ENCODE measurements at places on chromosomes 12 and 14. TPM values are rescaled to one million over a fixed set of nuclear protein-coding genes. Genes with fewer than 3 reads are reported as not detected.

The TBC1D30 gene
- 0.15 TPM for polyA plus RNA-seq

The JAG2 gene
- 19.1 TPM for polyA plus RNA-seq

The ZFHX2 gene
- 0.24 TPM for polyA plus RNA-seq

The RIMBP2 gene
- polyA plus RNA-seq, result not detected

Measured in heart left ventricle (tissue), 16 donors.